ENCODE measurements at places on chromosomes 3 and 15.

DNA sequence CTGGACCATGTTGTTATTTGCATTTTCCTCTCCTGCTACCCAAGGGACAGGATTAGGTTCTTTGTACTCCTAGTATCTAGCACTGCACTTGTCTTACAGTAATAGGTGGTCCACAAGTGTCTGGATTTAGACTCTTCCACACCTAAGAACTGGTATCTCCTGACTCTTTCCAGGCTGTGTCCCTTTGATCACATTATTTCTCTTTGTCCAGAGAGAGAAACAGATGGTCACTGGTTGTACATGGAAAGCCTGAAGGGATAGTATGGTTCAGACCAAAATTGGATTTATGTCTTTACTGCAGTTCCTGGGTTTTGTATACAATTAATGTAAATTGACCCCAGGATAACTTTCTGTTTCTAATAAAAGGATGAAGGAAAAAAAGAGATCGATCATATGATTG, 64.0 kb downstream of the PDE8A start:
- DNase-seq: no peak

- no peak for DNase-seq
Observed at GRCh38 chr3:52696830-52697631, 8.6 kb downstream of the GLT8D1 start.

GRCh38 chr3:141998669-141999290, 122.3 kb downstream of the ATP1B3 start:
- no peak for DNase-seq

DNA sequence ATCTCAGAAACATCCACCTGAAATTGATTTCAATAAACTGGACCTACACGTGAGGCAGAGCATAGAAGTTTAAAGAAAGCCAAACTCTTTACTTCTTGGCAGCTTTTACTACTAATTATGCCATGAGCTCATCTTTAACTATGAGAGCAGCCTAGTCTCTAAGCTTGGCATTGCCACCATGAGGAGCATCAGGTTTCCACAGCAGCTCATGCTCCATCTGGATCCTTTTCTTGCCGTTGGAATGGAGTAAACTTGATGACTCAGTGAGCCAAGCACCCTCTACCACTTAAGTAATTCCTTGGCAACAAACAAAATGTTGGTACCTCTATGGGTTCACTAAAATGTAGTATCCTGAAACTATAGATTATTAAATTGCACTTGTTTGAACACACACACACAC, 583.2 kb downstream of the EPHA3 start:
- no peak for DNase-seq

- no peak for DNase-seq
Observed at GRCh38 chr15:67030036-67030762, 35.2 kb upstream of the SMAD3 start.
